T-cell (primary cell): ENCODE measurements at places on chromosomes 3 and 15.

GRCh38 chr15:74295800-74296199 is 59.7 kb downstream of the CCDC33 start:
- DNase-seq = no peak

DNA sequence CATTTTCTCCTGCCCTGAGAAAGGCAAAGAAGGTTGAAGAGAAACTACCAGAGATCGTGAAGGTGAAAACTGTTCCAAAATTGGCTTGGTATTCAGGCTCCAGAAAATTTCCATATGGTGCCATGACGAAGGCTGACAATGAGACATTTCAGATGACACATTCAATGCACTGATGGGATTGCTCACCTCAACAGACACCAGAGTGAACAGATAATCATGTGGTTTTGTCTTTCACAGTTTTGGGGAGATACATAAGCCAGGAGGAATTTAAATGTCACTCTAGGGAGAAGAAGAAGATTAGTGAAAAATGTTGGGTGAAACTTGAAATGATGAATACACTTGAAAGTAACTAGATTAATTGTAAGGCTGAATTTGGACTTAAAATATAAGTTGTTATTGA is 339.7 kb upstream of the EPHA3 start:
- DNase-seq = no peak

- DNase-seq = no peak
These were observed 464.7 kb downstream of the PDCD6IP start for GRCh38 chr3:34263101-34263621.

DNA sequence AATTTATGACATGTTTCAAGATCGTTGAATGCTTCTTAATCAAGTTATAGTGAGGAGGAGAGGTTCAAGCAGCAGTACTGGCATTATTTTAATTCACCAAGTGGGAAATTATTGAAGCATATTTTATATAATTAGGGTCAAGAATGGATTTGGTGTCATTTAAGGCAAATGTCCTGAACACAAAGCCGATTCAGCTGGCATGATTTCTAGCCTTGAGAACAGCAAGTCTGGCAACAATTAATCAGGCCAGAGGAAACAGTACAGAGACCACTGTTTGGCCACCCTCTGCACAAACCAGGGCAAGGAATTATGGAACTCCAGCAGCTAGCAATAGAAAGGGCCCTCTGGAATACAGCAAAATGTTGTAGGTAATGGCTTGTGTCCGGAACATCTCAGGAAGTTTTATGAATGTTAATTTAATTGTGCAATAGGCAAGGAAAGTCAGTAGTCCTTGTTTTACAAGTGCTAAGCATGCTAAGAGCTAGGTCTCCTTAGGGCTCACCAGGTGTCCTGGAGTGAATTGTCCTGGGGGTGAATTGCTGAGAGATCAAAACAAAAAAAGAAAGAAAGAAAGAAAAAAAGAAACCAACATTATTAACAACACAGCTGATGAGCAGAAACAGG is 38.7 kb upstream of the SNRK start:
- DNase-seq = no peak

GRCh38 chr15:84653584-84653909 is 536 bp downstream of the WDR73 start:
- no peak for DNase-seq
